ENCODE measurements at places on chromosomes 1 and 21. TPM values are rescaled to one million over a fixed set of nuclear protein-coding genes. Genes with fewer than 3 reads are reported as not detected.

PGLYRP3 gene
- total RNA-seq: not detected

DNA sequence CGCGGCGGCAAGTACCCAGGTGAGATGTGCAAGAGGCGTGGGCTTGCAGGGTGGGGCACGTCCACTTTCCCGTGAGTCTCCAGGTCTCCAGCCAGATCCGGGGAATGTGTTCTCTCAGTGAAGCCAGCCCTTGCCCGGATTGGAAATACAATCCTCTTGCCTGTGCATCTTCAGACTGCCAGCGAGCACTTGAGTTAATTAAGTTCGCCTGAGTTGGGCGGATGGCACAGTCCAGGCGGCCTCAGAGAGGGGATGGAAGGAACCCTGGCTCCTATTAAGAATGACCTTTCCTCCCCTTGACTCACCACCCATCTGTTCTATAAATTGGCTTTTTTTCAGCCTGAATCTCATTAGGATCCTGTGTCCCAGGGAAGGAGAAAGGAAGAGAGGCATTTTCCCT, 33.3 kb upstream of the CNTN2 start:
- H3K4me3 ChIP-seq: no peak overlapping the region
- H3K27ac ChIP-seq: no peak overlapping the region
- no peaks in the 10 kb centered on the region for H3K36me3 ChIP-seq
- no peaks in the 10 kb centered on the region for H3K27me3 ChIP-seq

RASSF5 gene
- 257 TPM for total RNA-seq

DNAJC28 gene
- total RNA-seq: 0.17 TPM

SHISA4 gene
- total RNA-seq: not detected

DNA sequence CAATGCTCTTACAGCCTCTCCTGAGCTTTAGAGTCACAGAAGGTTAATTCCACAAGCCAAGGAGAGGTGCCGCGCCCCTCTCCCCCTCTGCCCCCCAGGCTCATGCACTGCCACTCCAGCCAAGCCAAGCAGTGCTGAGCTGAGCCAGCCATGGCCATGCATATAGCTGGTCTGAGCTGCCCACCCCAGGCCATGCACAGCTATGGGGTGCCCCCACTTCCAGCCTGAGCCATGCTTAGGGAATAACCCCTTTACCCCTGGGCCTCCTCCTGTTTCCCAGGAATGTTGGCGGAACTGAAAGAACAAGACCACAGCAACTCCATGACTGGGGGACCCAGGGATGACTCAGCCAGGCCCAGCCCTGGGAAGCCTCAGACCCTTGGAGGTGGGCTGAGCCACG, 34.0 kb upstream of the MAGOH start:
- DNase-seq: no peak
- H3K27me3 ChIP-seq: no peaks in the 10 kb centered on the region
- H3K4me1 ChIP-seq: no peaks in the 10 kb centered on the region
- peaks cover 37% of the 10 kb centered on the region for H3K36me3 ChIP-seq
- H3K4me3 ChIP-seq: no peak overlapping the region

GRCh38 chr1:189775343-189775742, 702.3 kb downstream of the BRINP3 start:
- no peak overlapping the region for H3K4me3 ChIP-seq
- DNase-seq: no peak
- no peak overlapping the region for H3K27ac ChIP-seq

LCE1D gene
- total RNA-seq: not detected

- H3K27ac ChIP-seq: no peak overlapping the region
- no peaks in the 10 kb centered on the region for H3K27me3 ChIP-seq
- DNase-seq: no peak
- peaks cover 5% of the 10 kb centered on the region for H3K36me3 ChIP-seq
- peaks cover 6% of the 10 kb centered on the region for H3K4me1 ChIP-seq
These were observed 18.1 kb upstream of the ETS2 start for GRCh38 chr21:38787461-38788274.

- H3K4me3 ChIP-seq: peak overlapping the region; percentile 42
- H3K4me1 ChIP-seq: peaks cover 16% of the 10 kb centered on the region
- peak; percentile 86 for DNase-seq
- no peaks in the 10 kb centered on the region for H3K27me3 ChIP-seq
- peak overlapping the region; percentile 43 for H3K27ac ChIP-seq
These were observed 47.4 kb upstream of the PRDX6 start for GRCh38 chr1:173429471-173430402.

TTC39A gene
- total RNA-seq: not detected

DPH5 gene
- total RNA-seq: 66.3 TPM

DNA sequence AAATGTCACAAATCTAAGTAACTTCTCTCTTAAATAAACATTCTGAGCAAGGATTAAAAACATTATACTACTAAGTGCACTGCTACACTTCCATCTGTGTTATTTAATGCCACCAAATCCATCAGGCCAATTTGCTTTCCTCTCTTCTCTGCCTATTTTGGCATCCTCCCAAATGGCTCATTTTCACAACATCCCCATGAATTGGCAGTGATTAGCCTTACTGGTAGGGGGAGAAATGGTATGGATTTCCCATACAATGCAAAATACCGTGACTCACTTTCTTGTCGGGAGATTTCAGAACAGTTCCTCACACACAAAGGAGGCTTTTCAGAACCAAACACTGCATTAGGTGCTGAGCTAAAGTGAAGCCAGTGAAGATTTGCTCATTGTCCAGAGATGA, 195.7 kb downstream of the MIS18A start:
- H3K27me3 ChIP-seq: peaks cover 4% of the 10 kb centered on the region
- DNase-seq: no peak
- H3K36me3 ChIP-seq: no peaks in the 10 kb centered on the region
- no peaks in the 10 kb centered on the region for H3K4me1 ChIP-seq

NHLH1 gene
- total RNA-seq: 0.07 TPM

URB2 gene
- total RNA-seq: 9.5 TPM

DNA sequence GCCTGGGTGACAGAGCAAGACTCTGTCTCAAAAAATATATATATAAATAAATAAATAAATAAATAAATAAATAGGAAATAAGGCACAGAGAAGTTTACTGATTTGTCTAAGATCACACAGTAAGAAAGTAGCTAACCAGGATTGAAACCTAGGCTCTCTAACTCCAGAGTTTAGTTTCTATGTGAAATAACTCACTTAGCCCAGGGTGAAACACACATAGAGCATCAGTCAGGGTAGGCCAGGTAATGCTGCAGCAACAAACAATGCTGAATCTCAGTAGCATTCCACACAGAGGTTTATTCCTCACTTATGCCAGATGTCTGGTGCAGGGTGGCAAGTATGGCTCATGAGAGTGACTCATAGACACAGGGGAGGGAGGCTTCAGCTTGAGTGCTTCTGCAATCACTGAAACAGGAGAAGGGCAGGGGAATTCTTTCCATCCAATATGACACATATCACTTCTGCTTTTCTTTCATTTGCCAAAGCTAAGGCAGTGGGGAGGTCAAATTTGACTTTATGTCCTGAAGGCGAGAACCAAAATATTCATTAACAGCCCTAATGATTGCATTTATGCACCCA, 37.1 kb upstream of the KANK4 start:
- H3K27ac ChIP-seq: no peak overlapping the region
- peak; percentile 28 for DNase-seq
- peaks cover 3% of the 10 kb centered on the region for H3K4me1 ChIP-seq

DNA sequence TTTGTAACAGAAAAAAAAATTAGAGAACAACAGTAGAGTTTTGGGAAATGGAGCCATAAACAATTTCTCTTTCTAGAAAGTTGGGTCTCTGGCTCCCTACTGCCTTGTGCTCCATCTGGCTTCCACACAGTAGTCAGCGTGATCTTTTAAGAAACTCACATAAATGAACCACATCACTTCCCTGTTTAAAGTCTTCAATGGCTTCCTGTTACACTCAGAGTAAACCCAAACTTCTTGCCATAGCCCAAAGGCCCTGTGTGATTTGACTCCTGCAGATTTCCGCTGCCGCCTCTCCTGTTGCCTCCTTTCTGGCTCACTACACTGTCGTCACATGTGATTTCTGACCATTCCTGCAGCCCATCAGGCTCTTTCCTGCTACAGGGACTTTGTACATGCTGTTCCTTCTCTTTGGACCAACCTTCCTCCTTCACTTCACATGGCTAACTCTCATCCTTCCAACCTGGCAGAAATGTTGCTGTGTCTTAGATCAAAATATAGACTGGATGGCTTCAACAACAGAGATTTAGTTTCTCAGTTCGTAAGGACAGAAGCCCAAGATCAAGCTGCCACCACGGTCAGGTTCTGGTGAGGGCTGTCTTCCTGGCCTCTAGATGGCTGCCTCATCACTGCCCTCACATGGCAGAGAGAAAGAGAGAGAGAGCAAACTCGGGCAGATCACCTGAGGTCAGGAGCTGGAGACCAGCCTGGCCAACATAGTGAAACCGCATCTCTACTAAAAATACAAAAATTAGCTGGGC, 34.0 kb downstream of the OPRD1 start:
- H3K4me1 ChIP-seq: peaks cover 7% of the 10 kb centered on the region
- no peaks in the 10 kb centered on the region for H3K36me3 ChIP-seq
- H3K27me3 ChIP-seq: no peaks in the 10 kb centered on the region
- H3K27ac ChIP-seq: no peak overlapping the region

CD1E gene
- total RNA-seq: not detected

GRCh38 chr1:18939398-18940302, 16.8 kb downstream of the IFFO2 start:
- DNase-seq: no peak
- H3K27me3 ChIP-seq: no peaks in the 10 kb centered on the region
- no peak overlapping the region for H3K27ac ChIP-seq

OR2L2 gene
- total RNA-seq: not detected

DNA sequence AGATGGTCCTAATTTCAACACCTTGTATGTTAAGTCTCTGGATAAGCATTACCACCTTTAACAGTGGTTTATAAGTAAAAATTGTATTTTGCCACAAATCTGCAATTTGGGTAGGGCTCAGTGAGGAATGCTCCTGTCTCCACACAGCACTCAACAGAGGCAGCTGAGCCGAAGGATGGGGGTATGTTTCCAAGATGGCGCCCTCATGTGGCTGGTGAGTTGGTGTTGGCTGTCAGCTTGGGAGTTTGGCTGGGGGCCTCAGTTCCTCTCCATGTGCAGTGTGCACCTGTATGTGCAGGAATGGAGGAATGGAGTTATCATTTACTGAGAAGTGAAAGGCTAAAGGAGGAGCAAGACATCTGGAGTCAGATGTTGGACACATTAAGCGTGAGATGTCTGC, 136.8 kb downstream of the GABPA start:
- peaks cover 3% of the 10 kb centered on the region for H3K27me3 ChIP-seq
- no peaks in the 10 kb centered on the region for H3K36me3 ChIP-seq
- H3K4me3 ChIP-seq: no peak overlapping the region

GRCh38 chr1:24437631-24438396, 22.2 kb downstream of the NIPAL3 start:
- H3K4me1 ChIP-seq: peaks cover 30% of the 10 kb centered on the region
- DNase-seq: peak; percentile 17
- H3K27ac ChIP-seq: no peak overlapping the region
- no peak overlapping the region for H3K4me3 ChIP-seq
- peaks cover 20% of the 10 kb centered on the region for H3K36me3 ChIP-seq

- peaks cover under 1% of the 10 kb centered on the region for H3K36me3 ChIP-seq
- DNase-seq: no peak
- no peak overlapping the region for H3K4me3 ChIP-seq
- H3K4me1 ChIP-seq: peaks cover 25% of the 10 kb centered on the region
These were observed 2.9 kb downstream of the TPRG1L start for GRCh38 chr1:3627515-3628253.

CAMSAP2 gene
- total RNA-seq: 6.5 TPM

DNA sequence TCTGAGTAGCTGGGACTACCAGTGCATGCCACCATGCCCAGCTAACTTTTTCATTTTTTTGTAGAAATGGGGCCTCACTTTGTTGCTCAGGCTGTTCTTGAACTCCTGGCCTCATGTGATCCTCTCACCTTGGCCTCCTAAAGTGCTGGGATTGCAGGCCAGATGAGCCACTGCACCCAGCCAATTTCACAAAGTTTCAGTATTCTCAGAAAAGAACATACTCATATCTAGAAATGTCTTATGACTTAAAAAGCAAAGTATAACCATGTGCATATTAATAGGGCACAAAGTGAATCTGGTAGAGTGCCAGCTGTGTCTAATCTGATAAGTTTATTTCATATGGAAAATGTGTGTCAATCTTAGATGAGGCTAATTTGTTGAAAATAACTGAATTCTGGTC, 87.5 kb upstream of the CACYBP start:
- peaks cover 2% of the 10 kb centered on the region for H3K36me3 ChIP-seq
- H3K27me3 ChIP-seq: no peaks in the 10 kb centered on the region
- H3K4me3 ChIP-seq: no peak overlapping the region

DNA sequence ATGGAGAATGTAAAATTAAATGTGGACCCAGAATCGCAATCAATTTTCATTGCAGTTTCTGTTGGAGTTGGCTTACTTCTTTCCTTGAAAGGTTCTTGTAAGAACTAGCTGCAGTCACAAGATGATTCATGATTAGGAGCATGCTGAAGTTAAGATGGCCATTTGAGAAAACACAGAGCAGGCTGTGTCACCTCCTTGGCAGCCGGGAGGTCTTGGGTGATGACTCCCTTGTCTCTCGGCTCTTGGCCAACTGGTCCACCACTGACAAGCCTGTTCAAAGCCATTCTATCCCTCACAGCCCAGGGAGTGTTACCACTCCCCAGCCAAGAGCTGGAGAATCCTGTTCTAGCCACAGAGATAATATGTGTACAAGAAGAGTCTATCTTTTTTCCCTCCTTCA, 40.6 kb downstream of the OPTC start:
- no peak overlapping the region for H3K27ac ChIP-seq
- no peaks in the 10 kb centered on the region for H3K36me3 ChIP-seq
- DNase-seq: no peak
- peaks cover 1% of the 10 kb centered on the region for H3K4me1 ChIP-seq
- H3K4me3 ChIP-seq: no peak overlapping the region
- H3K27me3 ChIP-seq: no peaks in the 10 kb centered on the region

LIN9 gene
- 7.7 TPM for total RNA-seq

DNA sequence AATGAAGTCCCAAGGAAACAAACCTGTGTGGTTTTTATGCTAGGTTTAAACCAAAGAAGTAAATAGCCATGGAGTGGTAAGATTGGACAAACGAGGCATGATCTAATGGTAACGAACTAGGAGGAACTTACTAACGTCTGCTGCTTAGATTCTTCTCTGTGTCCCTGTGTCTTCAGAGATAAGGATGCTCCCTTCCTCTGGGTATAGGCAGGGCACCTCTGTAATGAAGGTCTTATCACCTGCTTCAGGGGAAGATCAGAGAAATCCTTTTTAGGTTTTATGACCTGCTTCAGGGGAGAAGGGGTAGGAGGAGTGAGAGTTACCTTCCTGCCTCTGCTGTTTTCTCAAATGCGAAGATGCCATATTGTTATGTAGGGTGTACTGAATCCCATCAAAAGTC, 214.9 kb upstream of the L1TD1 start:
- H3K27me3 ChIP-seq: no peaks in the 10 kb centered on the region
- H3K4me1 ChIP-seq: peaks cover 2% of the 10 kb centered on the region
- H3K36me3 ChIP-seq: peaks cover 5% of the 10 kb centered on the region
- no peak for DNase-seq
- no peak overlapping the region for H3K4me3 ChIP-seq
- H3K27ac ChIP-seq: no peak overlapping the region

GRCh38 chr1:59193443-59194093, 103.3 kb upstream of the FGGY start:
- H3K27ac ChIP-seq: no peak overlapping the region
- DNase-seq: no peak
- H3K36me3 ChIP-seq: no peaks in the 10 kb centered on the region

Data from activated naive CD4-positive, alpha-beta T cell treated with anti-CD3 and anti-CD28 coated beads for 36 hours (primary cell).